GF-D8 (cell line): ENCODE measurements at places on chromosomes 3 and 15.

GRCh38 chr3:44762170-44762677 lies 630 bp downstream of the KIF15 start:
- DNase-seq: no peak

- DNase-seq: no peak
Observed at GRCh38 chr15:74207652-74208440, 5.3 kb upstream of the STRA6 start.

DNA sequence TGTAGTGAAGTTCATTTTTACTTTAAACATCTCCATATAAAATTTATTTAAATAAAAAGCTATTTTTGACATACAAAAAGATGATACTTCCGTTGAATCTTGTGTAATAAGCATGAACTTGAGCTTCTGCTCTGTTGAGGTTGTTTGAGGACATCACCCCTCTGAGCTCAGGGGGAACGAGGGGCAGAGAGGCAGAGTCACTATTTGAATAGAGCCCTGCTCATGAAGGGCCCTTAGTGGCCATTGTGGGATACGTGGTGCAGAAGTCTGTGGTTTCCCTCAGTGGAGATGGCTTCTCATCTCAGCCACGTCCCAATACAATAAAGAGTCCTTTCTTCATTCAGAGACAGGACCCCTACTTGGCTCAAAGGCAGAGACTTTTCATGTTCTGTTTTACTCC lies 10.6 kb downstream of the CEMIP start:
- DNase-seq: no peak

DNA sequence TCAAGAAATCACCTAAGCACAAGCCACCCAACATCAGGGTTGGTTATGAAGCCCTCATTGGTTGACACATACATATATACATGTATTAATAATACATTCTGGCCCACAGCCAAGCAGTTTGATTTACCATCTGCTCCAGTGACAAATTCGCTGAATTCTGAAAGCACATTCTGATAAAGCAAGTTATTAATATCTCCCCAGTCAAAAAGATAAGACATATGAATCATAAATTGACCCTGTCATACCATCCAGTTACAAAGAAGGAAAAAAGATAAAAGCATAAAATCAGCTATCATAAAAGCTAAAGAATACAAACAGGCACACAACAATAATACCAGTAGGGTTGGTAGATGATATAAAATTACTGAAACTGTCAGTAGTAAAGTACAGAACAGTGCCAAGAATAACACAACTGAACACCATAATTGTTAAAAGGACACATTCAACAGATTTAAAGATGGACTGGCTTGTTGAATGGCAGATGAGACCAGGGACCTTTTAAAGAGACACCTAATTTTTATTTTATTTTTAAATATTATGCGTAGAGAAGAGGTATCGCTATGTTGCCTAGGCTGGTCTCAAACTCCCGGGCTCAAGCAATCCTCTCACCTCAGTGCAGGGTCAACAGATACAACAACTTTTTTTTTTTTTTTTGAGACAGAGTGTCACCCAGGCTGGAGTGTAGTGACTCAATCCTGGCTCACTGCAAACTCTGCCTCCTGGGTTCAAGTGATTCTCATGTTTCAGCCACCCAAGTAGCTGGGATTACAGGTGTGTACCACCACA lies 7.7 kb downstream of the SNX4 start:
- DNase-seq: no peak

DNA sequence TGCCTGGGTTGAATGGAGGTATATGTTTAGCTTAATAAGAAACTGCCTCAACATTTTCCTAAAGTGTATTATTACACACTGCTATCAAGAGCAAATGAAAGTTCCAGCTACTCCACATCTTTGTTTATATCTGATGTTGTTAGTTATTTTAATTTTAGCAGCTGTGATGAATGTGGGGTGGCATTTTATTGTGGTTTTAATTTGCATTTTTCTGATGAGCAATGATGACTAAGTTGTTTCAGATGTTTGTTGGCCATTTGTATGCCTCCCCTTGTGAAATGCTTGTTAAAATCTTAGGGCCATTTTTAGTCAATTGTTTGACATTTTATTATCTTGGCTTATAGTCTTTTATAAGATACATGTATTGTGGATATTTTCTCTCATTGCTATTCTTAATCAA lies 260.4 kb upstream of the SLCO3A1 start:
- DNase-seq: no peak

DNA sequence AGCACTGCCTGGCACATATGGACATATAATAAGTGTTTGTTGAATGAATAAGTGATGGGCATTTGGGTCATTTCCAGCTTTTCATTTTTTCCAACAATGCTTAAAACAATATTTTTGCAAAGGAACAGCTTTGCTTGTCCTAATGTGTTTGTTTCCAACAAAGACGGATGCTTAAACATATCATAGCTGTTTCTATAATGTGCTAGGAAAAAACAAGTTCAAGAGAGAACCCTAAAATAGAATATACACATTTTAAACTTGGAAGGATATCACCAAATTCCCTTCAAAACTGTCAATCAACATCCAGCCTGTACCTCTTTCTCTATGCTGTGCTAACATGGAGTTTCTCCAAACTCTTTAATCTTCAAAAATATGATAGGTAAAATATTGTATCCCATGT lies 224.5 kb upstream of the WNT5A start:
- DNase-seq: no peak

DNA sequence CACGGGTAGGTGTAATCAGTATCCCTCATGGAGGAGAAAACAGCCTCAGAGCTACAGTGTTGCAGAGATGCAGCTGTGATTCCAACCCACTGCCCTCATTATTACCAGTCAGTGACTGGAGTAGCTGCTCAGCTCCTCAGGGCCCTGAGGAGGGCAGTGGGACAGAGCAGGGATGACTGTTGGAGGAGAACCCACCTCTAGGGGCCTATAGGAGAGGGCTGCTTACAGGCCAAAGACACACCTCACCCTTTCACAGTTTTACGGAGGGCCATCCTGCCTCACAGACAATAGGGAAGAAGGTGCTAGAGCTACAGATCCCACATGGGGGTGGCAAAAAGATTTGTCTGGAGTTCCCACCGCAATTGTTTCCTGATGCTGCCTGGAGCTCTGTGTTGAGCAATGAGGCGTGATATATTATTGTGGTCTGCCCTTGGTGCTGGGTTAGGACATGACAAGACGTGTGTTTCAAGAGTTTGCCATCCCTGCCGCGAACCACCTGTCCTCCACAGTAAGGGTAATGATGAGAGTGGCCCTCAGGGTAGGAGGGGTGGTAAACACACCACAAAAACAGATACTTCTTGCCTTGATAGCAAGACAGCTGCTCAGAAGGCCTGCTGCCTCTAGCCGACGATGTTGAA lies 140.5 kb upstream of the TPM1 start:
- no peak for DNase-seq

GRCh38 chr15:101120987-101121386 lies 130.9 kb downstream of the CHSY1 start:
- DNase-seq: no peak

GRCh38 chr3:28637742-28638141 lies 289.1 kb upstream of the AZI2 start:
- DNase-seq: no peak

- DNase-seq: no peak
Observed at GRCh38 chr15:57057134-57057930, 138.9 kb downstream of the TCF12 start.

DNA sequence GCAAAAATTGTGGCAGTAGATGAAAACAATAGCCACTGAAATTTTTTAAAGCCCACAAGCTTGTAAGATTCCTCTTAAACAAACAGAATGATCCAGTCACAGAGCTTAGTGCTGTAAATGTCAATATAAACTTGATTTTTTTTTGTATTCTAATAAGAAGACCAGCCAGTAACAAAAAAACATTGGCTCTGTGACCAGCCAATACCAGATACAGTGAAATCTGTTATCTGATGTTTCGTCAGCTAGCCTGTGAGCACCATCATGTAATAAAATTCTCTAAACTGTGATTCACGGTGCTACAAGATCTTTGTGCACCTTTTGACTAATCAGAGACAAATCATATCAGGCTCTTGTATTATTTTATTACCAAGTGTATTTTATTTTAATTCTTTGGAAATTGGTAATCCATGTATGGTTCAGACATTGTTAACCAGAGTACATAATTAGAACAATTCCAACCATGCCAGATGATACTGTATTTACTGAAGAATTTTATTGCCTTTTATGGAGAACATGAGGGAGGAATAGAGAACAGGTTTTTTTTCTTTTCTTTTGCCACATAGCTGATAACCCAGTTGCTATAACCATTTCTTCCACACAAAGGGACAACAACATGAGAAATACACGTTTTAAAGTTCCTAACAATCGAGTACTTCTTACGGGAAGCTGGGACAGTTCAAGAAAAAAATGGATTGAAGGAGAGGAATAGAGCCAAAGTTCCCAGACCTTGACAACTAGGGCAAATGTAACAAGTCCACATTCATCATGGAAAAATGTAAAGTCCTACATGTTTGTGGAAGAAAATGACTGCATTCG lies 71.9 kb downstream of the FILIP1L start:
- DNase-seq: no peak

DNA sequence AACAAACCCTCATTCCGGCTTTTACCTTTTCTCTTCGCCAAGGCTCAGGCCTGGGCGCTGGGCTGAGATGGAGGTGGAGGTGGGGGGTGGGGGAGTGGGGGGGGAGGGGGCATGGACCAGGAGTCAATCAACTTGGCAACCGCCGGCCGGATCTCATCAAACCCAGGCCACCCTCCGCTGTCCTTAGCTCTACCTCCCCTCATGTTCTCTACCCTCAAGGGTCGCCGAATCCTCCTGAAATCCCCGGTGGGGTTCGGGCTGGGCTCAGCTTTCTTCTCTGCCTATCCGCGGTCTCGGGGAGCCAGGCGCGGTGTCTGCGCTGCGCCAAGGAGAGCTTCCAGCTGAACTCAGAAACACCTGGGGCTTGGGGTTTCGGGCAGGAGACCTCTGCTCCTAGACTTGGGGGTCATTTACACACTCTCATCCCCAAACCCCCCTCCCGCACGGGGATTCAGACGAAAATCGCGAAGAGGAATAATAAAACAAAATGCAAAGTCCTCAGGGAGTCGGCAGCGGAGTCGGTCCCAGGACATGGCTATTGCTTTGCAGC lies 2.5 kb downstream of the ONECUT1 start:
- no peak for DNase-seq

DNA sequence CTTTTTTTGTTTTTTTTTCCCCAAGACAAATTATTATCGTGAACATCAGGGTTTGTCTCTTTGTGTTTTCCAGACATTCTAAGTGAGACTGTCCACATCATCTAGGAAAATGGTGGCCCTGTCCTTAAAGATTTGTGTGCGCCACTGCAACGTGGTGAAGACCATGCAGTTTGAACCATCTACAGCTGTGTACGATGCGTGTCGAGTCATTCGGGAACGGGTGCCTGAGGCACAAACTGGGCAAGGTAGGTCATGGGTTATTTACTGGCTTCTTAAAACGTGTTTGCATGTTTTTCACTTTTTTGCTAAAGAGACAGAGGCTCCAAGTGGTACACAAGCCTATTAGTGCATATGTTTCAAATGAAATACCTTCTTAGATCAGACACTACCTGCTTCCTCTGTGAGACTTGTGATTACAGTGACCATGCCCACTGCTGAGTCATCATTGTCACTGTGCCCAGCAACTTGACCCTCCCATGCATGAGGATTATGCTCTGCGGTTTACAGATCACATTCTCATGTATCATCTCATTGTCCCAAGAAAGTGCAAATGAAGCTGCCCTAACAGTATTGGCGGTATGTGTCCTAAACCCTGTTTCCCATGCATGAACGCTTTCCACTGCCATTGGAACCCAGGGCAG lies 395.2 kb upstream of the TPM1 start:
- no peak for DNase-seq

DNA sequence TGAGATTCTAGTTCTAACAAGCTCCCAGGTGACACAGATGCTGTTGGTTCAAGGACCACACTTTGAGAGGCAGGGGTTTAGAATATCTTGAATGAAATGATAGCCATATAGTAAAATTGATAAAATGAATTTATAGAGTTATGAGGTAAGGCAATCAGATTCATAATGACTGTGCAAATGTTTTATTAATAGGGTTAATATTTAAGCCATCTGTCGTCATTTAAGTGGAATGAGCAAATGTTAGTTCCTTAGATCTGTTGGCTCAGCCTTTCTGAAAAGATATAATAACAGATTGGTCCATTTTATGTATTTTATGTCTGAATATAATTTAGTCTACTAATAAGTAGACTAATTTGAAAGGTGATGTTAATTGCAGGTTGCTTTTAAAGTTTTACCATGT lies 12.9 kb downstream of the REC114 start:
- DNase-seq: no peak

- no peak for DNase-seq
Observed at GRCh38 chr3:179272385-179272784, 21.5 kb upstream of the KCNMB3 start.

GRCh38 chr3:138082085-138082991 lies 33.1 kb downstream of the DZIP1L start:
- DNase-seq: no peak

- DNase-seq: peak; percentile 96
Observed at GRCh38 chr3:49025005-49025792, 3.3 kb downstream of the NDUFAF3 start.

DNA sequence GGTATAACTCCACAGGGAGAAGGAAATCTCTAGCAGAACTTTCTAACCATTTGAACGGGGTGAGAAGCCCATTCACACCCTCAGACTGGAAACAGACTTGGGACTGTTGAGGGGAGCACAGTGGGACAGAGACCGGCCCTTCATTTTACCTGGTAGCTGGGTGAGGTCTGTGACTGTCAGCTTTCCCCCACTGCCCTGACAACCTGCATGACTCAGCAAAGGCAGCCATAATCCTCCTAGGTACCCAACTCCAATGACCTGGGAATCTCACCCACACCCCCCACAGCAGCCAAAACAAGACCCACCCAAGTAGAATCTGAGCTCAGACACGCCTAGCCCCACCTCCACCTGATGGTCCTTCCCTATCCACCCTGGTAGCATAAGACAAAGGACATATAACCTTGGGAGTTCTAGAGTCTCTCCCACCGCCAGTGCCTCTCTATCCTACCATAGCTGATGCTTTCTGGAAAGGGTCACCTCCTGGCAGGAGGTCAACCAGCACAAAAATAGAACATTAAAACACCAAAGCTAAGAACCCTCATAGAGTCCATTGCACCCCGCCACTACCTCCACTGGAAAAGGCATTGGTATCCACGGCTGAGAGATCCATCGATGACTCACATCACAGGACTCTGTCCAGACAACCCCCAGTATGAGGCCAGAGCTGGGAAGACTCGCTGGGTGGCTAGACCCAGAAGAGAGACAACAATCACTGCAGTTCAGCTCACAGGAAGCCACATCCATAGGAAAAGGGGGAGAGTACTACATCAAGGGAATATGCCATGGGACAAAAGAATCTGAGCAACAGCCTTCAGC lies 28.0 kb downstream of the SENP7 start:
- DNase-seq: no peak

DNA sequence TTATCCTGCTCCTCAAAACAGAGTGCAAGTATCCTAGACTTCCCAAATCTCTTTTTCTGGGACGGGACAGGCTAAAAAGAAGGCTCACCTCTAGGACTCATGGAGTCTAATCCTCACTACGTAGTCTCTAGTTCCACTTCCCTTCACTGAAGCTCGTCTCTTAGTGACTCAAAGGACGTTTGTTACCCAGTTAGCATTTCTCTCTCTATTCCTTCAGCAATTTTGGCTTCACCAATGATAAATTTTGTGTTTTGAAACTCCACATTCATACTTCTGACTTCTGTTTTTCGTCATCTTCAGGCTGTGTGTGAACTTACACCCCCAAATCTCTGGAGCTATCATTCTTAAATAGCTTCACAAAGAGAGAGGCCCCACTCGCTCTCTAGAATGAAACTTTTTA lies 627.1 kb downstream of the NAALADL2 start:
- DNase-seq: no peak
